ENCODE measurements at places on chromosomes 5 and 9. TPM values are rescaled to one million over a fixed set of nuclear protein-coding genes. Genes with fewer than 3 reads are reported as not detected.

GRCh38 chr5:111347021-111347420 lies 122.8 kb downstream of the CAMK4 start:
- no peak for DNase-seq

DNA sequence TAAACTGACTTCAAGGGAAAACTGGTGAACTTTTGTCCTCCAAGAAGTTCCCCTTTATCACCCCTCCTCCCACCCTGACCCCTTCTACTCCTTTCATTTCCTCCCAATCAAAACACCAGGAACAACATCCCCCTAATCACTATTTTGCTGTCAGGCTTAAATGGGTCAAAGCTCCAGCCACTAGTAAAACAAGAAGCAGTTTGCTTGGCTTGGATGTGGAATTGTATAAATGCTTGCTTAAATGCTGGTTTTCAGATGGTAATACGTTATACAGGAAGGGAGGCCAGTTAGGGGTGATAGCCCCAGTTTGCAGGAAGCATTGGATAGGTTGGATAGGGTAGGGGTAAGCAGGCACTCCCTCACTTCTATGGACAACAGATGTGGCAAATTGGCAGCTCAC lies 473.6 kb downstream of the AGTPBP1 start:
- DNase-seq: no peak

DNA sequence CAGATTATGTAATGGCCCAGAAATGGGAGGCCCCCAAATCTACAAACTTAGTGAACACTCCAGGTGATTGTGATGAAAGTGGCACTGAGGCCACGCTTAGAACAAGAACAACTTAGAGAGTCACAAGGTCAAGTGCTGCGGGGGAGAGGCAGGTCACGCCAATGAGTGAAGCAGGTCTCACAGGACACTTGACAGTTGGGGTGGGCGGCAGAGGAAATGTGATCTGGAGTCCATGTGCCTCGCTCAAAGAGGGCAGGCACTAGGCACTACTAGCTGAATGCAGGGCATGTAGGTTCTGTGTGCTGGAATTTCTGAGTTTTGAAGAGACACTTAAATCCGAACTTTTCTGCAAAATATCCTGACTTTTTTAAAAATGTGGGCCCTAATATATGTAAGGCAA lies 193.2 kb upstream of the RORB start:
- DNase-seq: no peak

DNA sequence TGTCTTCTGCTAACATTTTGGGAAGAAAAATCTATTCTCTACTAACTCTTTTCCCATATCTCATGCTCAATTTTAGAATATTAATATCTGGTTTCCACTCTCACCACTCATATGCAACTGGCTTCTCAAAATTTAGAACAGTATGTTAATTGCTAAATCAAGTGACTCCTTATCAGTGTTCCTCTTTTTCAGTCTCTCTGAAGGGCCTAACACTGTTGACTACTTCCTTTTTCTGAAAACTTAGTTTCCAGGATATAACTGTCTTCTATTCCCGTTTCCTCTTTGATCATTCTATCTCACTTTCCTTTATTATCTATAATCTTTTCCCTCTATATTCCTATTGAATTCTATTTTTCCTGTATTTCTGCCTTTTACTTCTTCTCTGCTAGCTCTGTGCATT lies 1717.2 kb upstream of the C9orf72 start:
- DNase-seq: no peak

GRCh38 chr5:180652771-180653170 lies 3.4 kb upstream of the FLT4 start:
- DNase-seq: no peak

DNA sequence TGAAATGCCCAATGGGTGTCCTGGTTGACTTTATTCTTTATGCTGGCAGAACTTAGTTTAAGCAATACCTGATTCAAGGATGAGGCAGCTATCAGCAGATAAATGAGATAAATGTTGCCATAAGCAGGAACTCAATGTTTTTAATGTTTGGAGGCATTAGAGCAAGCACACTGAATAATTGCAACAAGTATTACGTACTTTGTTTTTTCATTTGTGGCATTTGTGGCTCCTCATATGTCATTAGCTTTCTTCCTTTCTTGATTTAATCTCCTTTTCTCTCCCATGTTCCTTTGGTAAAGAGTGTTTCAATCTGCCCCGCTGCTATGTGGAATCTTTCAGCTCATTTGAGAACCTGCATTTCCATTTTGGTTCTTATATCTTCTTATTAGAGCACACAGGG lies 6.4 kb upstream of the NR3C1 start:
- DNase-seq: no peak

GRCh38 chr5:128002425-128002824 lies 81.1 kb upstream of the SLC12A2 start:
- DNase-seq: no peak

GRCh38 chr5:139246394-139246793 lies 47.1 kb upstream of the MATR3 start:
- DNase-seq: peak; percentile 45

GRCh38 chr5:119943148-119943547 lies 313.8 kb downstream of the FAM170A start:
- no peak for DNase-seq

DNA sequence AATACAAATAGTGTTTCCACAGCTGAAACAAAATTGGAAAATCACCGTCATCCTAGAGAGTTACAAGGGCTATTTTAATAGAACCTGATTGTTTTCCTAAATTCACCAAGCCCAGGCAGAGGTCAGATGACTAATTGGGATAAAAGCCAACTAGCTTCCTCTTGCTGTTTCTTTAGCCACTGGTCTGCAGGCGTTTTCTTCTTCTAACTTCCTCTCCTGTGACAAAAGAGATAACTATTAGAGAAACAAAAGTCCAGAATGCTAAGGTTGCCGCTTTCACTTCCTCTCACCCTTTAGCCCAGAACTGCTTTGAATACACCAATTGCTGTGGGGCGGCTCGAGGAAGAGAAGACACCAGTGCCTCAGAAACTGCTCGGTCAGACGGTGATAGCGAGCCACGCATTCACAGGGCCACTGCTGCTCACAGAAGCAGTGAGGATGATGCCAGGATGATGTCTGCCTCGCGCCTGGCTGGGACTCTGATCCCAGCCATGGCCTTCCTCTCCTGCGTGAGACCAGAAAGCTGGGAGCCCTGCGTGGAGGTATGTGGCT lies at the start of gene TLR4:
Gene TLR4, plus strand, starts transcription at position 380 of the 552 bp plus-strand sequence. Its CDS starts 70 bp downstream, at position 450.
- DNase-seq: no peak

GRCh38 chr9:136437430-136437829 lies 2.2 kb downstream of the INPP5E start:
- DNase-seq: no peak

DNA sequence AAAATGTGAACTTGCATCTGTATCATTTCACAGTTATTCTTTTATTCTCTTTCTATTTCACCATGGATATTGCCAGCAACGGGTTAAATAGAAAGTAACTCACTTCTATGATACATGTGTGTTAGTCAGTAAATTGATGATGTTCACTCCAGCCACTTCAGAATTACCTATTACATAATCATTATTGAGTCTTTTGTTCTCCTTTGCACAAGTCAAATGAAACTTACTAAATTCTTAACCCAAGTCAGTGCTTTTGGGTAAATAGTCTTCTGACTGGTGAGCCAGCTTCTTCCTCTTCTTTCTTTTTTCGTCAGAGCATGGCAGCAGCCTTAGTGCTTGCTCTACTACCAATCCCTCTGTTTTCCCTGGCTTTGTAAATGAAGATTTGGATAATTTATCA lies 344.3 kb downstream of the RAB3C start:
- DNase-seq: no peak

GRCh38 chr9:38284588-38285051 lies 107.9 kb upstream of the ALDH1B1 start:
- no peak for DNase-seq

UGT3A1 gene
- not detected for total RNA-seq

SETD9 gene
- 4.6 TPM for total RNA-seq

GLRA1 gene
- total RNA-seq: not detected

DNAI1 gene
- not detected for total RNA-seq

NTNG2 gene
- total RNA-seq: 2.4 TPM

CCDC152 gene
- 9.0 TPM for total RNA-seq

PCSK1 gene
- total RNA-seq: not detected

GOLGA1 gene
- 22.7 TPM for total RNA-seq

UBE2QL1 gene
- not detected for total RNA-seq

ARHGEF37 gene
- total RNA-seq: 0.41 TPM

UHRF2 gene
- 73.1 TPM for total RNA-seq

Data from activated naive CD4-positive, alpha-beta T cell treated with anti-CD3 and anti-CD28 coated beads, Interleukin-2, amount 50 U/mL, for 72 hours (primary cell).